OCI-LY7 (cell line): ENCODE measurements at places on chromosomes 5 and 9. TPM values are rescaled to one million over a fixed set of nuclear protein-coding genes. Genes with fewer than 3 reads are reported as not detected.

DNA sequence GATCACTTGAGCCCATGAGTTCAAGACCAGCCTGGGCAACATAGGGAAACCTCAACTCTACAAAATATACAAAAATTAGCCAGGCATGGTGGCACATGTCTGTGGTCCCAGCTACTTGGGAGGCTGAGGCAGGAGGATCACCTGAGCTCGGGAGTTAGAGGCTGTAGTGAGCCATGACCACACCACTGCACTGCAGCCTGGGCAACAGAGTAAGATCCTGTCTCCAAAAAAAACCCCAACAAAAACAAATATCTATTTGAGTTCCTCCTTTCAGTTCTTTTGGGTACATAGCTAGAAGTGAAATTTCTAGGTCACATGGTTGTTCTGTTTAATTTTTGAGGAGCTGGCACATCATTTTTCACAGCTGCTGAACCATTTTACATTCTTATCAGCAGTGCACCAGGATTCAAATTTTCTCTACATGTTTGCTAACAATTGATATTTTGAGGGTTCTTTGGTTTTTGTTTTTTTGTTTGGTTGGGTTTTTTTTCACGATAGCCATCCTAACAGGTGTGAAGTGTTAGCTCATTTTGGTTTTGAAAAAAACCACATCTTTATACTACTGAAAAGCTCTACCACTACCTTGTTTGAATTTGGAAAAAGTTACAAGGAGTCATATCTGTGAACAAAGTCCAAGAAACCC lies 176.9 kb upstream of the SLC12A2 start:
- DNase-seq, result no peak

DNA sequence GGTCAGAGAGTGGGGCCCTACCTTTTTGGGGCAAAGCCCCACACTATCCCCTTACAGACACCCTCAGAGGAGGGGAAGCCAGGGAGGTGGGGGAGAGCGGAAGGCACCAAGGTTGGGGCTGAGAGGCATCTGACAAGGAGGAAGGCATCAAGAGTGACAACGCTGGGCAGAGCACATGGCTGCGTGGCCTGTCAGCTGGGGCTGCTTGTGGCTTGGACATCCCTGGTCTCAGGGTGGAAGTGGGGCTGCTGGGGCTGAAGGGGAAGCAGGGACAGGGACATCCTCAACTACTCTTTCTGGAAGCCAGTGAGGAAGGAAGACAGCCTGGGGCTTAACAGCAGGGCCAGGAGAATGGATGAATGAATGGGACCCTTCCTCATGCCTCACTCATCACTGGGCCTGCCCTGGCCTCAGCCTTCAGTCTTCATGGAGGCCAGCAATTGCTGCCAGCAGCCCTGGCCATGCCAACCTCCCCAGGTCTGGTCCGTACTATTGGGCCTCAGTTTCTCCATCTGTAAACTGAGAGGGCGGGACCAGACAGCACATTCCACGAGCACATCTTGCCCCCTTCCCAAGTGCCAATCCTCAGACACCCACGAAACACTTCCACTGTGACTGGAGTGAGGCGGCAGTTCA lies 993 bp upstream of the RALGDS start:
- no peak for DNase-seq

DNA sequence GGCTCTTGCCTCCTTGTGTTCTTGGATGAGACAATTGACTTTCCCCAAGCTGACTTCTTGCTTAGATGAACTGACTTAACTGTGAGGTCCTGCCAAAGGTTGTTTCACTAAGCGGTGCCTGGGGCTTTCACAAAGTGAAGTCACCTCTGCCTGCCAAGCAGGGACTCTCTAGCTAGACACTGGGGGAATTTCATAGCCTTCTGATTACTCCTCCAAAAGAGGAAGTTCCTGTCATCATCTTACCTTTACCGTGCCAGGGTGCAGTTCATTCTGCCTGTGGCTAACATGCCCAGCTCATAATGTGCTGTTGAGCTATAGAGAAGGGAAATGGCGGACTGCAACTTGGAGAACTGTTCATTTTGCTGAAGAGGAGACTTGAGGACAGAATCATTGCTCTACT lies 472.0 kb upstream of the WWC1 start:
- no peak for DNase-seq

The CSNK1G3 gene
- total RNA-seq, result 20.9 and 23.0 TPM in 2 replicates

The THG1L gene
- total RNA-seq, result 18.5 and 21.0 TPM in 2 replicates

The SIT1 gene
- total RNA-seq, result 93.0 and 121 TPM in 2 replicates

The ALDH7A1 gene
- not detected in 2 replicates for total RNA-seq
